ENCODE measurements at places on chromosomes 3 and 15.

- ATAC-seq, result no peak
Observed at GRCh38 chr15:96020797-96021196, 309.7 kb upstream of the NR2F2 start.

GRCh38 chr3:50577348-50577747, 8.0 kb downstream of the HEMK1 start:
- no peak for ATAC-seq

DNA sequence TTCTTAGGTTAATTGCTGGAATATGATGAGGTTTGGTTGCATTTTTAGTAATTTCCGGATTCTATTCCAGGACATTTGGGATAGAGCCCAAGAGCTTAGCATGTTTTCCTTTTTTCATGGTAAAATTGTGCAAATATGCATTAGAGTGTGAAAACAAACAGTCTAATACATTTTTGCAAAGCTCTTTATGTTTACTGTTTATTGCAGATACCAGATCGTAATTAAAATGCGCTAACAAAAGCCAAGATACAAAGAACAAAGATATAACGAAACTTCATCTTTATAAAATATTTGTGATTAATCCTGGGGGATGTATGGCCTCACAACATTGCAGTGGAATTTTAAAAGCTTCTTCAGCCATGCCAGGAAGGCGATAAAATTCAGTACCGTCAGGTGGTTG, 94.5 kb upstream of the TBC1D5 start:
- ATAC-seq, result no peak

DNA sequence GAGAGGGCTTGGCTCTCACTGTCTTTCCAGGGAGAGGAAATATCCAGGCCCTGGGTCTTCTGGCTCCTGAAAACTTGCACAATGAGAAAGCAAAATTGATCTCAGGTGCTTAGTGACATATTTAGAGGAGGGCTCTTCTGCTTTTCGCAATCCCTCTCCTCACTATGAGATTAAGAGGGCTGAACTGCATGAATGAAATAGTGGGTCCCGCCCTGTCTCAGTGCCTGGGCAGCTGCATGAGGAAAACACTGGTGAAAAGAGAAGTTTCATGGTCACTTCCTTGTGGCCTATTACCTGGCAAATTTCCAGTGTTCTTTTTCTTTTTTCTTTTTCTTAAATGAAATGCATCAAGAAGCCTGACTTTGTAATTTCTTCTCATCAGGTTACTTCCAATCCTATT, 73.5 kb downstream of the TRAK1 start:
- peak; percentile 40 for ATAC-seq

- peak; percentile 82 for ATAC-seq
Observed at GRCh38 chr15:90201130-90201943, at the start of gene SEMA4B. Gene SEMA4B (plus strand): TSS chr15:90201330. CDS start chr15:90201579, 249 bp downstream.

- no peak for ATAC-seq
Observed at GRCh38 chr3:73451301-73451944, 173.3 kb downstream of the PDZRN3 start.

GRCh38 chr15:73857193-73857920, 16.0 kb upstream of the TBC1D21 start:
- ATAC-seq, result no peak

- ATAC-seq, result no peak
Observed at GRCh38 chr3:118480101-118480860, 554.4 kb downstream of the IGSF11 start.

GRCh38 chr15:99427210-99427609, 138.6 kb upstream of the MEF2A start:
- ATAC-seq, result no peak

GRCh38 chr15:41424809-41425208, 7.9 kb downstream of the RTF1 start:
- ATAC-seq, result no peak

- no peak for ATAC-seq
Observed at GRCh38 chr3:111069974-111070771, 1.4 kb upstream of the NECTIN3 start.

GRCh38 chr3:49703443-49703927, 14.1 kb downstream of the RNF123 start:
- peak; percentile 82 for ATAC-seq

DNA sequence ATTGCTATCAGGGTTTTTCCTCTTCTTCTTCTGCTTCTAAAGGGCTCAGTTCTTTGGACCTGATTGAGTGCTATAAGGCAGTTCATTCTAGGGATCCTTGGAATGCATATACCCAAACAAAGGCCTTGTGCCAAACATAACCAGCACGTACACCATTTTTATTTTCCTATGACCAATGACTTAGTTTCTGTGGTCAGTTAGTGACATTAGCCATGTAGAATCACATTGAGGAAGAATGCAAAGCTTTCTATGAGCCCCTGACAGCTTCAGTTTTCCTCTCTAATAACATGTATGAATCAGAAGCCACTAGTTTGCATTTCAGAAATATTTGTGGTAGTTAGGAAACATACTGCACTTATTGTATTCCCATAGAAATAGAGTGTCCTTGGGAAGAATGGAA, 240.0 kb downstream of the THRB start:
- no peak for ATAC-seq

- no peak for ATAC-seq
Observed at GRCh38 chr3:134363381-134363755, 10.9 kb downstream of the AMOTL2 start.

DNA sequence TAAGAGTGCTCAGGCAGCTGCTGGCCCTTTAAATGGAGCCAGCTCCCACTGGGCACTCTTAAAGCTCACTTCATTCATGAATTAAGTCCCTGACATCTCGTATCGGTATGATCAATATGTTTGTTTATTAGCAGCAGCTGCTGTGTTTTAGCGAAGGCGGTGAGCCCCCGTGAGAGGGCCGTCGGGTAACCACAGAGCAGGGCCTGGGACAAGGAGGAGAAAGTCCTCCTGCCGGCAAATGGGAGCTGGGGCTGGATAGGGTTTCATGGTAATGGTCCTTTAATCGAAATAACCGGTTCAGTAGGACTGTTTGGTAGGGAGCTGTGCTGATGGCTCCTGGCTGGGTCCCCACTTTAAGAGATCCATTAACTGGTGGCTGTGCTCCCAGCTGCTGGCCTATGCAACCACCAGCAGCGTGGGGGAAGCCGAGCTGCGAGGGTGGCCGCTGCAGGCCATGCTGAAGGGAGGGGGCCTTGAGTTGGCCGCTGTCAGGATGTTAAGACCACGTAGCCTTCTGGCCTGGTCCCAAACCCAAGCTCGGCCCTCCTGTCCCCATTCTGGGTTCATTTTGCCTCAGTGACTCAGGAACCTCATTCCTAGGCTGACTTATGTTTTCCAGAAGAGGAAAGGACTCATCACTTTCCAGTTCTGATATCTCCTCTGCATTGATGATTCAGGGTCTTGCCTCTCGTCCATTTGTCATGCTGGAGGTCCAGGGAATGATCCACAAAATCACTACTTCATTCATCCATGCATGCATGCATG, 67.6 kb upstream of the NTRK3 start:
- no peak for ATAC-seq

DNA sequence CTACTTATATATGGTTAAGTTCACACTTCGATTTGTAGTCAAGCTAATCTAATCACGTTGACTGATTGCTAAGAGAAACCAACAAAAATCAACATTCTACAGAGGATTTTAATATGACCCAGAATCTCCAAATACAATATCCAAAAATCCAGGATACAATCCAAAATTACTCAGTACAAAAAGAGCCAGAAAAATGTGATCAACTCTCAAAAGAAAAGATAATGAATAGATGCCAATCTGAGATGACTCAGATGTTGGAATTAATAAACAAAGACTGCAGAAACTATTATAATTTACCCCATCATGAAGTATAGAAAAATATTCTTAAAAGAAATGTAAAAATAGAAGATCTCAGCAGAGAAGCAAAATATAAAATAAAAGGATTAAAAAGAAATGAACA, 22.3 kb downstream of the HACL1 start:
- ATAC-seq, result no peak

DNA sequence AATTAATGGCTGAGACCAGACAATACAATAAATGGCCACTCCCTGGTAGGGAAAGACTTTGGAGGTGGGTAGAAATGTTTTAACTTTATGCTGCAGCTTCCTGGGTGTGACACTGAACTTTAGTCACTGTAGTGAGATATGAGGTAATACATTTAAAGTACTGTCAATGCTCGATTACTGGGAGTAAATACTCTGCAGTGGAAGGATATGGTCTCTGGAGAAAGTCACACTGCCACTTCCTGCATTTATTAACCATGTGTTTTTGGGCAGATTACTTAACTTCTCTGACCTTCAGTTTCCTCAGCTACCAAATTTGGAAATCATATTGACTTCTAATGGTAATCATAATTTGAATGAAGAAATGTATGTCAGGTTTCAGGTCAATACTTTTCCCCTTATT, 317.1 kb upstream of the TGFBR2 start:
- no peak for ATAC-seq
